Stimulated activated CD4-positive, alpha-beta T cell treated with anti-CD3 and anti-CD28 coated beads, Interleukin-2, amount 100 ng/mL, for 4 hours (primary cell): ENCODE measurements at places on chromosomes 4 and X.

DNA sequence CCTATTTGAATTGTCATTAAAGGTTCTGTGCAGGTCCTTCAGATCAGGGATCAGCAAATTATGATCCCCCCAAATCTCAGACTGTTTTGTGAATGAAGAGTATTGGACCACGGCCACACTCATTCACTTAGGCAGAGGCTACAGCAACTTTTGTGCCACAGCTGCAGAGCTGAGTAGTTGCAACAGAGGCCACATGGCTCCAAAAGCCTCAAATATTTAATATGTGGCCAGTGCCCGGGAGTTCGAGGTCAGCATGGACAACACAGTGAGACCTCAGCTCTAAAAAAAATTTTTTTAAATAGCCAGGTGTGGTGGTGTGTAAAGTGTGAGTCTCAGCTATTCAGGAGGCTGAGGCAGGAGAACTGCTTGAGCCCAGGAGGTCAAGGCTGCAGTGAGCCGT, 100.7 kb downstream of the NSUN7 start:
- DNase-seq: no peak

DNA sequence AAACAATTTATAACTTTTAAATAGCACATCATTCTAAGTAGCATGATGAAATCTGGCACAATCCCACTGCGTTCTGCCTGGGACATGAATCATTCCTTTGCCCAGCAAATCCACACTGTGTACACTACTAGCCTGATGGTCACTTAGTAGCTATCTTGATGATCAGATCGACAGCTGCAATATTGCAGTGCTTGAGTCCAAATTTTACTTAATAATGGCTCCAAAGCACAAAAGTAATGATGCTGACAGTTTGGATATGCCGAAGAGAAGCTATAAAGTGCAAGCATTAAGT, 86.6 kb upstream of the NPNT start:
- DNase-seq: no peak

- no peak for DNase-seq
Observed at GRCh38 chr4:120633810-120634209, 288.7 kb downstream of the PRDM5 start.

DNA sequence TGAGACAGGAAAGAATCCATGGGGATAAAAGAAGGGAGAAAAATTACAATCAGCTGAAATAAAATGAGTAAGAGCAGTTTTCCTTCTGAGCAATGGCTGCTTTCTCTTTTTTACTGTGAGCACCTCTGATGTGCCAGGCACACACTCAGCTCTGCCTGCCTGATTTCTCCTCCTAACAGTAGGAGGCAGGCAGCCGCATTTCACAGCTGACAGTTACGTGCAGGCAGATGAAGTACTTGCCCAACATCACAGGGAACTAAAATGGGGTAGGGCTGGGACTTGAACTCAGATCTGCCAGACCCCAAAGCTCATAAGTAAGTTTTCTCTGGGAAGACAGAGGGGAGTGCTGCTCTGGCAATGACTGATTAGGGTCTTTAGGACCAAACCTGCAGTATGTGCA, 54.6 kb downstream of the C4orf50 start:
- no peak for DNase-seq

- DNase-seq: no peak
Observed at GRCh38 chrX:445727-446126, 59.0 kb upstream of the PPP2R3B start.

- peak; percentile 1 for DNase-seq
Observed at GRCh38 chrX:79325263-79325958, 41.7 kb downstream of the ITM2A start.

DNA sequence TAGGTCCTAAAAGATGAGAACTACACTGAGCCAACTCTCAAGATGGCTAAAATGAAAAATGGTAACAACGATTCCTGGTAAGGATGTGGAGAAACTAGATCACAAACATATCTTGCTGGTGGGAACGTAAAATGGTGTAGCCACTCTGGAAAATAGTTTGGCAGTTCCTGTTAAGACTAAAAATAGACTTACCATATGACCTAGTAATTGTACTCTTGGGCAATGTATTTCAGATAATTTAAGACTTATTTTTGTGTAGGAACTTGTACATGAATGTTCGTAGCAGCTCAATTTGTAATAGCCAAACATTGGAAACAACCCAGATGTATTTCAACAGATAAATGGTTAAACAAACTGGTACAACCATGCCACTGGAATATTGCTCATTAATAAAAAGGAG, 106.2 kb downstream of the HDAC8 start:
- DNase-seq: no peak

DNA sequence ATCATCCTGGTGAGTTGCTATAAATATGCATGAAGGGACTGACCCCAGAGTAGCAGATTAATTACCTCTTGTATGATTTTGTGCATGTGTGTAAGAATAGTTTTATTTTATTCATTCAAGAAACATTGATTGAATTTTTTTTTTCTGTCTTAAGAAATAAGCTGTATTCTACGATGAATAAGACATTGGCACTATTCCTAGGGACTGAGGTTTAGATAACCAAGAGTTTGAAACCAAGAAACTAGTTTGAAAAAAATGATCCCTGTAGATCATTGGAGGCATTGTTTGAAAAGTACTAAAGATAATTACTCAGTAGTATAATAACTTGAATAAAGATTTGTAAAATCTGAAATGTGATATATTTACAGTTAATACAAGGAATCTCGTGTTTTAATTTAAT, 1086.9 kb downstream of the PCDH7 start:
- DNase-seq: no peak

DNA sequence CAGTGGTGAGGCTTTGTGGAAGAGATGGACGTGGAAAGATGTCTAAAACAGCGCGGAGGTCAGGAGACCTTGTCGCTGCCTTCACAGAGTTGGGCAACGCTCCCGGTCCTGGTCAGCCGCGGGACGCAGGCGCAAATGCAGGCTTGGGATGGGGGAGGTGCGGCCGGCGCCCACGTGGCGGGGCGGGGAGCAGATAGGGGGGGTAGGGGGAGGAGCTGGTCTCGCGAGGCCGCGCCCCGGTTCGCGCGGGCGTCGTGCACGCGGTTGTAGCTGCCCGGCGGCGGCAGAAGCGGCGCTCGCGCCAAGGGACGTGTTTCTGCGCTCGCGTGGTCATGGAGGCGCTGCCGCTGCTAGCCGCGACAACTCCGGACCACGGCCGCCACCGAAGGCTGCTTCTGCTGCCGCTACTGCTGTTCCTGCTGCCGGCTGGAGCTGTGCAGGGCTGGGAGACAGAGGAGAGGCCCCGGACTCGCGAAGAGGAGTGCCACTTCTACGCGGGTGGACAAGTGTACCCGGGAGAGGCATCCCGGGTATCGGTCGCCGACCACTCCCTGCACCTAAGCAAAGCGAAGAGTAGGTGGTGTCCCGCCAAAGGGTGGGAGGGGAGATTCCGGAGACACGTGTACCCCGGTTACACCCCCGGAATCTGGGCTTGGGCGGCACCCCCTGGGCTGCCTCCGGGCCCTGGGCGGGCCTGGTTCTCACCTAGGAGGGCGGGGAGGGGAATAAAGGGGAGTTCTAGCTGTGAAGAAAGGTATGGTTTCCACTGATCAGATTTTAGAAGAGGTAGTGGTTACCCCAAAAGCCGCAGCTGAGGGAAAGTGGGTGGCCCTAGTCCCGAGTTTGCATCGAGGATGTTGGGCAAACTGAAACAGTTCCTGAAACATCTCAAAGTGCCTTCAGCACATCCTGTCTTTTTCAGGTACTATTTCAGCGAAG, at the start of gene PRDX4:
Gene PRDX4 (plus strand): TSS at position 255 of the 939 bp plus-strand sequence. CDS start 78 bp downstream, at position 333.
- peak; percentile 73 for DNase-seq

DNA sequence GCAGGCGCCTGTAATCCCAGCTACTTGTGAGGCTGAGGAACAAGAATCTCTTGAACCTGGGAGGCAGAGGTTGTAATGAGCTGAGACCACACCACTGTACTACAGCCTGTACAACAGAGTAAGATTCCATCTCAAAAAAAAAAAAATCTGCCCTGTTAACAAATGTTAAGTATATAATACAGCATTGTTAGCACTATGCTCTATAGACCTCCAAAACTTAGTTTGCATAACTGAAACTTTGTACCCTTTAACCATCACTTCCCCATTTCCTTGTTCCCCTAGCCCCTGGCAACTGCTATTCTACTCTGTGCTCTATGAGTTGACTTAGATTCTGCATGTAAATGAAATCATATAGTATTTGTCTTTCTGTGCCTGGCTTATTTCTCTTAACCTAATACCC, 76.7 kb downstream of the TAB3 start:
- no peak for DNase-seq

- DNase-seq: no peak
Observed at GRCh38 chr4:28179126-28179525, 1318.5 kb downstream of the STIM2 start.

GRCh38 chrX:153854702-153855101, 24.4 kb upstream of the PDZD4 start:
- no peak for DNase-seq

- DNase-seq: no peak
Observed at GRCh38 chrX:20974326-20974725, 399.9 kb upstream of the CNKSR2 start.

DNA sequence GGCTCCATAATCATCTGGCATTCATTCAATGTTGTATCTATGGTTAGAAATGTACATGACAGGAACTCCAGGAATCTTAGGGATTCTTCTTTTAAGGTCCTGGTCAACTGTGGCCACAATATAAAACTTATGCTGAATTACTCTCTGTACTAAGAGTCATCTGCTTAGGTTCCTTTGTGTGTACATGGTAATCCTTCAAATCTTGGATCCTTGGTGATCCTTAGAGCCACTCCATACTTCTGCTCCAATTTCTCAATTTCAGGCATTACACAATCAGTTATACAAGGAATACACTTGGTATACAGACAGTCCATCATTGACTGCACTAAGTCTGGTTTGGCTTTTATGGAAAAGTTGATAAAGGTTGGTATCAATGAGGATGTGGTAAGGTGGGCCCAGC, 5.8 kb downstream of the SRD5A3 start:
- no peak for DNase-seq

- peak; percentile 6 for DNase-seq
Observed at GRCh38 chr4:826508-827208, 729 bp upstream of the CPLX1 start.

- DNase-seq: no peak
Observed at GRCh38 chr4:167966143-167966542, 126.2 kb upstream of the ANXA10 start.

- DNase-seq: no peak
Observed at GRCh38 chr4:32562010-32562409, 1841.8 kb downstream of the PCDH7 start.

- no peak for DNase-seq
Observed at GRCh38 chrX:71514367-71515037, 18.4 kb upstream of the OGT start.

GRCh38 chr4:80240976-80241375, 25.5 kb upstream of the FGF5 start:
- no peak for DNase-seq
